Cerebellar nuclear complex (tissue), 1 donor: ENCODE measurements at places on chromosomes 2 and 18.

GRCh38 chr18:10304853-10305252 is 149.6 kb upstream of the APCDD1 start:
- no peak for DNase-seq

DNA sequence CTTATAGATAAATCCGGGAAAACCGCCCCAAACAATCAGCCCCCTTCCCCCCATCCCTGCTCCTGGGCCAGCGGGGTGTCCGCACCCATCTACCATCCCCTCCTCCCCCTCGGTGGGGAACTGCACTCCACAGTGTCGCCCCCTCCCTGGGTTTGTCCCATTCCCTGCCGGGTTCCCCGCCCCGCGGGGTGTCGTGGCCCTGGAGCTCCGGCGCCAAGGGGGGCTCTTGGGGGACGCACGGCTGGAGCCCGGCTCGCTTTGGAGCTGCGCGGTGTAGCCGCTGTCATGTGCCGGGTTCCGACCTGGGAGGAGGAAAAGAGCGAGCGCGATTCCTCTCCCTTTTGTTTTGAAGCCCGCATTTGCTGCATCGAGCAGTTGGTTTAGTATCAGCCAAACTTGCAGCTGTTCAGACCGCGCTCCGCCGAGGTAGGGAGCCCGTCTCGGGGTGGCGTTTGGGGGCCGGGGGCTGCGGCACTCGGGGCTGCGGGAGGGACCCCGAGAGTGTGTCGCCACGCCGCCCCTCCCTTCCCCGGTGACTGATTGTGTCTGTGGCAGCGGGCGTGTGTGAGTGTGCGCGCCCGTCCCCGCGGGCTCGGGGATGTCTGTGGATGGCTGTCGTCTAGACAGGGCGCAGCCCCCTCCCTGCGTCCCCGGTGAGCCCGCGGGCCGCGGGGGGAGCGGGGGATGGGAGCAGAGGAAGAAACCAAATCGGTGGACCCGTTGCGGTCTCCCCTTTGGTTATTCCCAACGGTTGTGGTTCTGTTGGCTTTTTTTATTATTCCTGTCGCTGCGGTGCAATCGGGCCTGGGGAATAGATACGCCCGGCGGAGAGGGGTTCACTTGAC is 797 bp downstream of the CTIF start:
- no peak for DNase-seq

- no peak for DNase-seq
Measured at GRCh38 chr2:36800381-36800780, 103.9 kb downstream of the VIT start.

DNA sequence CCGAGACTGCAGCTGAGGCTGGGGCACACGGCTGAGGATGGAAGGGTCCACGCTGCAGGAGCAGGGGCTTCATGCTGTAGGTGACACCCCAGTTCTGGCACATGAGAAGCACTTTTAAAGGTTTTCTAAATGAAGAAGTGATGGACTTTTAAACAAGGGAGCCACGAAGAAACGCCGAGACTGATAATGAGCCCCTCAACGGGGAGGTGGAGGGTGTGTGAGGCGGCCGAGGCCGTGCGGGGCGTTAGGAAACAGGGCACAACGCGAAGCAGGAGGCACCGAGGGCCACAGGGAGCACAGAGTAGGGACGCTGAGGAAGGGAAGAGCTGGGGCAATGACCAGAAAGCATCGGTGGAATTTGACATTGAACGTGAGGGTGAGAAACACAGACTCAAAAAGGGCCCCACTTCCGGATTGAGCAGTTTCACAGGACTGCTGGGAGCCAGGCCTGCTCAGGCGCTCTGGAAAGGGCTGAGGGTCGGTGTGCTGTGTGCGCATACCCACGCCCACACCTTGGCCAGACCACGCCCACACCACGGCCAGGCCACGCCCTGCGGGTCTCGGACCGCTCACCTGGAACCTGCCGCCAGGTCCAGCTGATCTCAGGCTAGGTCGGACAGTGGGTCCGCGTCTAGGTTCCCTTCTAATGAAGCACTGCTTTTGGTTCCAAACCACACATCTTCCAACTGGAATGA is 115.7 kb downstream of the GYPC start:
- no peak for DNase-seq

- DNase-seq = no peak
Measured at GRCh38 chr2:188523919-188524318, 232.2 kb downstream of the GULP1 start.

- no peak for DNase-seq
Measured at GRCh38 chr18:63293935-63294334, 25.6 kb downstream of the BCL2 start.

DNA sequence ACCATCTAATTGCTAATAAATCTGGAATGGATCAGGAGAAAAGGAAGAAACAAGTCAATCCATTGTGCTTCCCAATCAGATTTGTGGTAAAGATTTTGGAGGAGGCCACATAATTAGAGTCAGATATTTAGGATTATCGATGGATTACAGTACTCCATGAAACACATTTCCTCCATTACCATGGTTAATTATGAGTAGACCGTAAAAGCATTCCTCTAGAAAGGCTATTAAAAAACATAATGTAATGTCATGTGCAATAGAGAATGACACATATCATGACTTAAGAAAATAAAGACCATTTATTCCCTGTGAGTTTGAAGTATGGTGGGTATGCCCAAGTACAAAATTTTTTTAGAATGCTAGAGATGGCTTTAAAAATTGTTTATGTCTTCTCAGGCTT is 96.1 kb downstream of the ITGA4 start:
- DNase-seq = no peak

GRCh38 chr2:84115173-84115857 is 343.8 kb downstream of the SUCLG1 start:
- no peak for DNase-seq

DNA sequence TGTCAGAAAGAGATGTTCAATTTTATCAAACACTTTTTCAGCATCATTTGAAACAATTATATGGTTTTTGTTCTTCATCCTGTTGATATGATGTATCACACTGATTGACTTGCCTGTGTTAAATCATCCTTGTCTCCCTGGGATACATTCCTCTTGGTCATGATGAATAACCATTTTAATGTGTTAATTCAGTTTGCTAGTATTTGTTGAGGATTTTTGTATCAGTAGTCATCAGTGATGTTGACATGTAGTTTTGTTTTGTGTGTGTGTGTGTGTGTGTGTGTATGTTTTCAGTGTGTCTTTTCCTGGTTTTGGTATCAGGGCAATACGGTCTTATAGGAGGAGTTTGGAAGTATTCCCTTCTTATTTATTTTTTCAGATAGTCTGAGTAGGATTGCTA is 325.4 kb downstream of the ZNF804A start:
- DNase-seq = no peak
